ENCODE measurements at places on chromosomes 2 and 18. TPM values are rescaled to one million over a fixed set of nuclear protein-coding genes. Genes with fewer than 3 reads are reported as not detected.

ABCG8 gene
- not detected for total RNA-seq

HOXD8 gene
- 4.8 TPM for total RNA-seq

ABHD1 gene
- total RNA-seq: 0.98 TPM

TMEM247 gene
- not detected for total RNA-seq

VWC2L gene
- not detected for total RNA-seq

OSBPL6 gene
- total RNA-seq: 9.2 TPM

GKN2 gene
- total RNA-seq: 3.5 TPM

GALNT13 gene
- total RNA-seq: 10.7 TPM

DNAJC5G gene
- total RNA-seq: not detected

RNF103 gene
- total RNA-seq: 52.7 TPM

GKN1 gene
- total RNA-seq: not detected

SLC14A1 gene
- not detected for total RNA-seq

CCDC74B gene
- total RNA-seq: 6.1 TPM

LHCGR gene
- not detected for total RNA-seq

ATP9B gene
- 15.2 TPM for total RNA-seq

POMC gene
- not detected for total RNA-seq

NBAS gene
- total RNA-seq: 13.9 TPM

CCDC150 gene
- 4.8 TPM for total RNA-seq

STAM2 gene
- total RNA-seq: 9.9 TPM

PPIG gene
- total RNA-seq: 28.9 TPM

COL3A1 gene
- total RNA-seq: 0.15 TPM

GAD1 gene
- total RNA-seq: 0.71 TPM

NAB1 gene
- total RNA-seq: 42.9 TPM

FAM237A gene
- not detected for total RNA-seq

ALPI gene
- not detected for total RNA-seq

MATN3 gene
- 11.4 TPM for total RNA-seq

UGT1A4 gene
- not detected for total RNA-seq

CPO gene
- total RNA-seq: not detected

ADCY3 gene
- total RNA-seq: 71.4 TPM

GNAL gene
- 8.0 TPM for total RNA-seq

PSMA8 gene
- not detected for total RNA-seq

IL1RN gene
- 0.38 TPM for total RNA-seq

DSEL gene
- total RNA-seq: 0.39 TPM

EPHA4 gene
- 1.2 TPM for total RNA-seq

MAP3K2 gene
- total RNA-seq: 21.2 TPM

THUMPD2 gene
- 14.5 TPM for total RNA-seq

MYL1 gene
- not detected for total RNA-seq

NMUR1 gene
- not detected for total RNA-seq

IL36RN gene
- 0.05 TPM for total RNA-seq

GAL3ST2 gene
- 0.13 TPM for total RNA-seq

C2orf66 gene
- 0.12 TPM for total RNA-seq

CCDC142 gene
- total RNA-seq: 14.1 TPM

KCNE4 gene
- 0.69 TPM for total RNA-seq

PDCD1 gene
- total RNA-seq: not detected

RRM2 gene
- 245 TPM for total RNA-seq

HRH4 gene
- total RNA-seq: not detected

DSC3 gene
- total RNA-seq: 1.2 TPM

CNDP1 gene
- total RNA-seq: not detected

CRYGD gene
- total RNA-seq: not detected

TEX51 gene
- not detected for total RNA-seq

RBM44 gene
- 0.23 TPM for total RNA-seq

EVX2 gene
- not detected for total RNA-seq

C2orf76 gene
- 12.6 TPM for total RNA-seq

RGPD3 gene
- 0.13 TPM for total RNA-seq
